Stimulated activated CD4-positive, alpha-beta T cell treated with anti-CD3 and anti-CD28 coated beads, Interleukin-4, amount 100 ng/mL, for 1 hour (primary cell): ENCODE measurements at places on chromosomes 12 and 14.

- no peak for DNase-seq
These were observed 28.1 kb downstream of the SLC41A2 start for GRCh38 chr12:104929977-104930376.

- no peak for DNase-seq
These were observed 409.1 kb downstream of the AEBP2 start for GRCh38 chr12:19848421-19848820.

DNA sequence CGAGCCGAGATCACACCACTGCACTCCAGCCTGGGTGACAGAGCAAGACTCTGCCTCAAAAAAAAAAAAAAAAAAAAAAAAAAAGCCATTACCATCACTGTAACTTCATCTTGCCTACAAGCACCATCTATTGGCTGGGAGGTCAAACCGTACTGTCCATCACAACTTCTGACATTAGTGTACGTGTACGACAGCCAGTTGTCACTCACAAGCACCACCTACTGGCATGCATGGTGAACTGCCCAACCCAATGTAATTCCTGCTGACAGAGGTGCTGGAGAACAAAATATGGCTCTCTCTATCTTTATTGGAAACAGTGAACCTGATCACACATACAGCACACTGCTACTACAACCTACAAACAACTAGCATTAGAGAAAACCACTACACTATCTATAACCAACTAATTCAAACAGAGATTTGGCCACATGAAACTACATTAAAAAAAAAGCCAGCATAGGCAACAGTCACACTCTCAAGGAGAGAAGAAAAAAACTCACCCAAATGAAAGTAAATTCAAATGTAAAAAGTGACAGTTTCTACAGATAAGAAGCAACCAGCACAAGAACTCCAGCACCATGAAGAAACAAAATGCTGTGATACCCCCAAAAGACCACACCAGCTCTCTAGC is 82.3 kb downstream of the PUS7L start:
- DNase-seq, result no peak

GRCh38 chr12:80858356-80858755 is 79.4 kb downstream of the LIN7A start:
- DNase-seq, result no peak

GRCh38 chr12:82867762-82868500 is 181.2 kb downstream of the TMTC2 start:
- DNase-seq, result no peak

DNA sequence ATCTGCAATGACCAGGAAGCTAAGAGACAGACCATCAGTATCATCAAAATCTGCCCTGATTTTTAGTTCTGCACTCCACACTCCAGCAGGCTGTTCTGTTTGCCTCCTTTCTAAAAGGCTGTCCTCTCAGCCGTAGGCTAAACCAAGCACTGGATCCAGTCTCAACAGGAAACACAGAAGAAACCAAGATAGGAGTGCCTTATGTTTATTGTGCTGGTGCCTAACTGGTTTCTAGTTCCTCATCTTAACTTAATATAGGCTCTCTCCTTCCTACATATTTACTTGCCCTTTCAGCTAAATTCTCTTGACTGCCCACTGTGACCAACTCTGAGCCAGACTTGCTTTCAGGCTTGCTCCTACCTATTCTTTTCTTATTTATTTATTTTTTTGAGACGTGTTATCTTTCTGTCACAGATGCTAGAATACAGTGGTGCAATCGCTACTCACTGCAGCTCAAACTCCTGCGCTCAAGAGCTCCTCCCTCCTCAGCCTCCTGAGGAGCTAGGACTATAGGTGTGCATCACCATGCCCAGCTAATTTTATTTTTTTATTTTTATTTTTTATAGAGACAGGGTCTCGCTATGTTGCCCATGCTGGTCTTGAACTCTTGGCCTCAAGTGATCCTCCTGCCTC is 30.8 kb downstream of the GALNT4 start:
- no peak for DNase-seq

- DNase-seq, result no peak
These were observed 7.2 kb downstream of the MCRS1 start for GRCh38 chr12:49560695-49561094.

GRCh38 chr14:99062216-99062615 is 209.8 kb downstream of the BCL11B start:
- DNase-seq, result no peak

DNA sequence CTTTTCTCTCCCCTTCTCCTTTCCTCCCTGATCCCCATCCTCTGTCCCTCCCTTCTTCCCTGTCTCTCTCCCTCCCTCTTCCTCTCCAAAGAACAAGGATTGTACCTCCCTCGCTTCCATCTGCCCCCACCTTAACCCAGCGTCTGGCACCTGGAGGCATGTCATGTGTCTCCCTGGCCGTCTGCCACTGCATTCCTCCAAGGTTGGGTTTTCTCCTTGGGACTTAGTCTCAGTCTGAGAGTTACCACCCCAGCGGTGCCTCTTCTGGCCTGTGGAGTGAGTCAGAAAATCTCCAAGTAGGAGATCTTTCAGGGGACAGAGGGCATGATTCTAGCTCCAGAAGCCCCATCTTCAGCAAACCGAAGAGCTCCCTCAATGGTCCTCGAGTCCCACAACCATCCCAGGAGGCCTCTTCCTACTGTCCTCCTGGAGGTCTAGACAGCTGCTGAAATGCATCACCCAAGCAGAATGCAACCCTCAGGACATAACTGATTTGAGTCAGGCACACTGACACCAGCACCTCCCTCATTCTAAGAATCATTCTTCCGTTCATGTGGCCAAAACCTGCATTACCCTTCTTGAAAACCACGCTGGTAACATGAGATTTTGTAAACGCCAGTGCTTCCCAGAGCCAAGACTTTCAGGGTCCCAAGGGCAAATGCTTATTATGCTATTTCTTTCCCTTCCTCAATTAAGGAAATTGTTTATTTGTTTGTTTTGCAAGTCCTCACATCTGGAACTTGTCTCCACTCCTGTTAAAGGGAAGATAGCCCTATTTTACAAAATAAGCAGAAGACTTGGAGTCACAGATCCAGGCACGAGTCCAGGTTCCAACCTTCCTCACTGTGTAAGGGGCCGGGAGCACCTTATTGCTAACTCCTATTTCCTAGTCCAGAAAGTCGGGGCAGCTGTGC is 463.2 kb downstream of the BCL11B start:
- no peak for DNase-seq

DNA sequence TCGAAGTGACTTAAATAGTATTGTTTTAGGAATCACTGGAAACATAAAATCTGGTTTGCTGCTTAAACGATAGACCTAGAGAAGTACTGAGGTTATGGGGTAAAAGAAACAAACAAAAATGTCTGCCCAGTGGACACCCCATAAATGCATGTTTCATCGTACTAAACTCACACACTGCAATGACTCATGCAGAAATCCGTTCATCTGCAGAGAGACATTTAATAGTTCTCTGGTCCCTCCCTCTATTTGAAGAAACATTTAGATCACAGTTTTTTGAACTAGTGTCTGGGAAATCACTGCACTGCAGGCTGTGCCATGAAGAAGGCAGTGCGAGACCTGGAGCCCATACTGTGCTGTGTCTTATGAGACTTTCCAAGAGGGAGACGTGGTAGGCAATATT is 25.5 kb downstream of the SLC17A8 start:
- DNase-seq, result no peak

DNA sequence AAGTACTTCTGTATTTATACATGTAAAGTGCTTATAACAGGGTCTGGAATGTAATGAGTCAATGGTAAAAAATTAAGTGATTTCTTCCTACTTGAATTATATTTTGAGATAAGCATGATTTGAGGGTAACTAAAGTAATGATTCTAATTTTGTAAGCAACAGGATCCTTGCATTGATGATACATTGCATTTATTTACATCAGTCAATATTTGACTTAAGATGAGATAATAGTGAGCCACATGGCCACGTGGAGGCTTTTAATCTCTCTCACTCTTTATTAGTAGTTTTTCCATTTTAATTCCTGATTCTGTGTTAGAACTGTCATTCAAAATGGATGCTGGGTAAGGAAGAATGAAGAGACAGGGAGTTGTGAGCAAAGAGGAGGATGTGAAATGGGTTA is 298.1 kb upstream of the PRICKLE1 start:
- DNase-seq, result no peak

DNA sequence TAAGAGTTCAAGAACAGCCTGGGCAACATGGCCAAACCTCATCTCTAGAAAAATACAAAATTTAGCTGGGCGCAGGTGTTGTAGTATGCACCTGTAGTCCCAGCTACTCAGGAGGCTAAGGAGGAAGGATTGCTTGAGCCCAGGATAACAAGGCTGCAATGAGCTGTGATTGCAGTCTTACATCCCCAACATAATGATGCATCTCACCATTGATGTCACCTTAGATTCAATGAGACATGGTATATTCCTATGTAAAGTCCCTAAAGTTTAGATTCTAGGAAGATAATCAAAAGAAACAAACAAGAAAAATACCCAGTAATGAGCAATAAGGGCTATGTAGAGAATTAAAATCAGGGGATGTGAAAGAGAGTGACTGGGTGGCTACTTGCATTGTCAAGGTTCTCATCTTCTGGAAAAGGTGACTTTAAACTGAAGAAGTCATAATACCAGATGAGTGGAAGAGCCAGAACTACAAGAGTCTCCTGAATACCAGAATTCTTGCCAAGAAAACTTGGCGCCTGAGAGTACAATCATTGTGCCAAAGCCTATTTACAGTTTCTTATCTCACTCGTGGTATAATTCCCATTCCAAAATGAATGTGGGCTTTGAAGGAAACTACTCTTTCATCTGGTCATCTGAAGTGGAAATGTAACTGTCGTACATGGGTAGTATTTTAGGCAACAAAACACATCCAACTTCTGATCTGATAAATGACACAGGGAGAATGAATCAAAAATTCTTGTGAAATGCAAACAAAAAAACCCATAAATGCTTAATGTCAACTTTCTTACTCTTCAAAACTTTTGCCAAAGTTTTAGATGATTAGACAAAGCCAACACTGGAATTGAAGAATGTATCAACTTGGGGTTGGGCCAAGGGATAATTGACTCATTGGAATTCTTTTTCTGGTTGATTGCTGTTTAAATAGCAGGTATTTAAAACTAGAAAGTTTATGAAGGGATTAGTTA is 81.1 kb upstream of the ST8SIA1 start:
- DNase-seq, result no peak
